ENCODE measurements at places on chromosomes 5 and 9. TPM values are rescaled to one million over a fixed set of nuclear protein-coding genes. Genes with fewer than 3 reads are reported as not detected.

DNA sequence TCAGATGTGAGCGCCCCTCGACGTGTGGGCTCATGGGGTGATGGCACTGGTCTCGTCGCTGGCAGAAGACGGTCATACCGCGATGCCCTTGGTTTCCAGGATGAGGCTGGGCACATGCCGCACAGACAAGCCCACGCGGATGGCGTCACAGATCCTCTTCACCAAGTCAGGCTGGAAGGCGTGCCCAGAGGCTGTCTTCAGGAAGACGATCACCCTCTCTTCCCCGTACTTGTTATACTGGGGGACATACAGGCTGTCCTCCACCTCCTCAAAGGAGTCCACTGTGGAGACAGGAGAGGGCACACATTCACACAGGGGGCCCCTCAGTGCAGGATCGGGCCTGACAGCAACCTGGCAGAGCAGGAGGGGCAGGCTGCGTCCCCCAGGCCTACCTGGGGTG is 41.9 kb upstream of the ZNF354A start:
- H3K4me1 ChIP-seq: no peaks in the 10 kb centered on the region
- no peak for DNase-seq
- H3K4me3 ChIP-seq: no peak overlapping the region
- H3K27ac ChIP-seq: no peak overlapping the region

DNA sequence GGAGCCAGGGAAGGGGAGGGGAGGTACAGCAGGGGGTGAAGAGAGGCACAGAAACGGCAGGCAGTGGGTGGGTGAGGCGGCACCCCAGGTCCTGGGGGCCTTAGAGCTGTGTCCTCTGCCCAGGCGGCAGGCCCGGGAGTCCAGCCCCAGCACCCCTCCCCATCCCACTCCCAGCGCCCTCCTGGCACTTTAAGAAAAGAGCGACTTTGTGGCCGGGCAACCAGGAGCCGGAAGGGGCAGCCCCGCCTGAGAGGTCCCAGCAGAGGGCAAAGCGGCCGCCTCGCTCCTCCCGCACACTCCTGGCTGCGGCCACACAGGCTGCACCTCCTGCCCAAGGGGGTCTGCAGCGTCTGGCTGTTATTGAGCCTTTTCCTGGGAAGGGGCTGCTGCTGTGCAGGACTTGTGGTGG is 42.6 kb downstream of the NACC2 start:
- H3K4me1 ChIP-seq: peaks cover 38% of the 10 kb centered on the region
- DNase-seq: no peak
- H3K4me3 ChIP-seq: no peak overlapping the region
- no peaks in the 10 kb centered on the region for H3K27me3 ChIP-seq
- no peaks in the 10 kb centered on the region for H3K36me3 ChIP-seq

- H3K36me3 ChIP-seq: no peaks in the 10 kb centered on the region
- peaks cover 2% of the 10 kb centered on the region for H3K27me3 ChIP-seq
- H3K27ac ChIP-seq: no peak overlapping the region
- no peak overlapping the region for H3K4me3 ChIP-seq
These were observed 86.0 kb upstream of the TBC1D2 start for GRCh38 chr9:98341157-98342097.

GRCh38 chr5:91850031-91850430 is 466.9 kb upstream of the ARRDC3 start:
- H3K27me3 ChIP-seq: no peaks in the 10 kb centered on the region
- H3K36me3 ChIP-seq: no peaks in the 10 kb centered on the region
- no peaks in the 10 kb centered on the region for H3K4me1 ChIP-seq
- no peak overlapping the region for H3K4me3 ChIP-seq

GRCh38 chr5:143826951-143827444 is 15.0 kb downstream of the HMHB1 start:
- H3K27me3 ChIP-seq: no peaks in the 10 kb centered on the region
- H3K4me3 ChIP-seq: no peak overlapping the region
- DNase-seq: no peak
- peaks cover 8% of the 10 kb centered on the region for H3K4me1 ChIP-seq

ADAMTSL1 gene
- total RNA-seq: not detected

DNA sequence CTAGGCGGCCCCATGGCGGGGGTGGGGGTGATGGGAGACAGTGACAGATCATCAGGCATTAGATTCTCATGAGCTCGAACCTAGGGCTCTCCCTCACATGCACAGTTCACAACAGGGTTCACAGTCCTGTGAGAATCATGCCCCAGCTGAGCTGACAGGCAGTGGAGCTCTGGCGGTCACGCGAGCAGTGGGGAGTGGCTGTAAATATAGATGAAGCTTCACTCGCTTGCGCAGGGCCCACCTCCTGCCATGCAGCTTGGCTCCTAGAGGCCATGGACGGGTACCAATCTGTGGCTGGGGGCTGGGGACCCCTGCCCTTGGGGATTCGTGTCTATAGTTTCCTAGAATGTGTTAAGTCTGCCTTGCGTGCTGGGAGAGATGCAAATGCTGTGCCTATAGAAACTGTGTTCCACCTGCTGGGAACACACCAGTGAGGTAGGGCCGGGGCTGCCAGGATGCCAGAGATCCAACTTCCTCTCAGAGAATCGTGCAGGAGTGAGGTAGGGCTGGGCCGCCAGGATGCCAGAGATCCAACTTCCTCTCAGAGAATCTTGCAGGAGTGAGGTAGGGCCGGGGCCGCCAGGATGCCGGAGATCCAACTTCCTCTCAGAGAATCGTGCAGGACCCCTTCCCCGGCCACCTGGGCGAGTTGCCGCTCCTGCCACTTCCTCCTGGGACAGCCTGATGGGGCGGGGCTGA is 14.1 kb upstream of the EXOC3 start:
- H3K4me3 ChIP-seq: no peak overlapping the region
- no peak overlapping the region for H3K27ac ChIP-seq
- DNase-seq: no peak
- no peaks in the 10 kb centered on the region for H3K27me3 ChIP-seq
- H3K4me1 ChIP-seq: no peaks in the 10 kb centered on the region

SV2C gene
- total RNA-seq: 0.12 TPM

DNA sequence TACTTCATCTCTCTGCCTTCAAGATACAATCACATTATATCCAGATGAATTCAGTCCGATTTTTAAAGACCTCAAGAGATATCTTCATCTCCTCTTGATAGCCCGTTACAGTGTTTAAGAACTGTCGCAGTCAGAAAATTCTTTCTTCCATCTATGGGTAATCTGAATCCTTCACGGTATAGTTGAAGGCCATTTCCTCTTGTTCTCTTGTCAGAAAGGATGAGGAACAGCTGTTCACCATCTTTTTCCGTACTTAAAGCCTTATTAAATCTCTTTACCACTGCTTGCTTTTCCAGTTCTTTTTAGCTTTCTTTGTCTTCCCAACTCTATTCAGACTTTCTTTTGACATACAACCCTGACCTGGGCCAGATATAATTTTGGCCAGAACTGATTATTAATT is 121.8 kb downstream of the XRCC4 start:
- no peaks in the 10 kb centered on the region for H3K27me3 ChIP-seq
- no peaks in the 10 kb centered on the region for H3K36me3 ChIP-seq

CEL gene
- 0.37 TPM for total RNA-seq

DNA sequence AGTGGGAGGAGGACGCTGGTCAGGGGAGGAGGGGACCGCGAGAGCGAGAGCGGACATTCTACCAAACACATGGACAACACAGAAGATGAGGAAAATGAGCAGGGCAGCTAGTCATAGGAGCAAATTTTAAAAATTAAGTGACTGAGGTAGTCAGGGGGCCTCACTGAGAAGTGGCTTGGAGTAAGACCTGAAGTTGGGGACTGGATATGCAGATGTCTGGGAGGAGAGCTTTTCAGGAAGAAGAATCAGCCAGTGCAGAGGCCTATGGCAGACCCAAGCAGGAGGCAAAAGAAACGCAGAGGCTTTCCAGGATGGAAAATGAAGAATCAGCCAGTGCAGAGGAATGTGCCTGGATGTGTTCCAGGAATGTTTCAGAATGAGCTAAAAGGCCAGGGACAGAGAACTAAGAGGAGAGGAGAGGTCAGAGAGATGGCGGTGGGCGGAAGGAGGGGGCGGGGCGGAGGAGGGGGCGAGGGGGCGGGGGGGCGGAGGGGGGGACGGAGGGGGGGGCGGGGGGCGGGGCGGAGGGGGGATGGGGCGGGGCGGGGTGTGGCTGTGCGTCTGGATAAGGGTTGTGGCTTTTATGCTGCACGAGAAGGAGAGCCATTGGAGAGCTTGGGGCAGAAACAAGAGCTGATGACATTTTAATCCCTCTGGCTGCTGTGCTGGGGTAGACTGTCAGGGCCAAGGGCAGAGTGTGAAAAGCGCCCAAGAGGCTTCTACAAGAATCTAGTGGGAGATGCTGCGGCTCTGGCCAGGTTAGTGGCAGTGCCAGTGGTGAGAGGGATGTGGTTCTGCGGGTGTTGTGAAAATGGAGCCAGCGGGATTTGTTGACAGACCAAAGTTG is 129.6 kb downstream of the KCNIP1 start:
- no peak for DNase-seq
- peaks cover 9% of the 10 kb centered on the region for H3K4me1 ChIP-seq
- no peaks in the 10 kb centered on the region for H3K27me3 ChIP-seq
- no peaks in the 10 kb centered on the region for H3K36me3 ChIP-seq
- H3K4me3 ChIP-seq: peak overlapping the region; percentile 7

- no peaks in the 10 kb centered on the region for H3K36me3 ChIP-seq
- no peak for DNase-seq
- no peak overlapping the region for H3K4me3 ChIP-seq
- H3K27me3 ChIP-seq: no peaks in the 10 kb centered on the region
- no peak overlapping the region for H3K27ac ChIP-seq
These were observed 51.1 kb downstream of the AHRR start for GRCh38 chr5:372556-372995.

DNA sequence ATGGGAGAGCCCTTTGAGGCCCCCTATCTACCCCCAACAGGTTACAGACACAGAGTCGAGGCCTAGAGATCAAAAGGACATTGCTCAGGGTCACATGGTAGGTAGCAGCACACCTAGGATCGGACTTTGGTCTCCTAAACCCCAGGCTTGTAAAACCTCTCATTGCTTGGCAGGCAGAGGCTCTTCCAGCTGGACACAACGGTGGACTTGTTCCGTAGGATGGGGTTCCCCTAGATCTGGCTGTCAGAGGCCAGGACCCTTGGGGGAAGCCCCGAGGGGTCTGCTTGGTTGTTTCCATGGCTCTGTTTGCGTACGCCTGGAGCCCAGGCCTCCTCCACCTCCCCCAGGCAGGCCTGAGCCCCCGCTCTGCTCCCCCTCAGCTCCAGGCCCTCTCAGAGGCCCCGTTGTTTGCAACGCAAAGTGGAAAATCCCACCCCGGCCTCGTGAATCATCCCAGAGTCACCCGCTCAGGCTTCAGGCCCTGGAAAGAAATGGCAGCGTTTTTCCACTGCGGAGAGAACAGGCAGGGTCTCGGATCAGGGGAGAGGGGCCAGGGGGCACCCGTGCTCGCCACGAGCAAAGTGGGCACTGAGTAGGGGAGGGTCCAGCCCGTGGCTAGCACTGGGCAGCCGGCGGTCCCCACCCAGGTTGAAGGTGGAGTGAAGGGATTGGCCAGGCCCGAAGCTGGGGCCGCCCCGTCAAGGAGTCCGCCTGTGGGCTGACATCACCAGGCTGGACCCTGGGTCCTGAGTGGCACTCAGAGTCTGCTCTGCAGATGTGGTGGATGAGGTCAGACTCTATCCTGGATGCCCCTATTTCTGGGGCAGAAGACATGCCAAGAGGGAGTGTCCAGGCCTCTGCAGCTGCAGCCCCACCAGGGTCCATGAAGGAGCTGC is 19.8 kb downstream of the COL27A1 start:
- no peak overlapping the region for H3K27ac ChIP-seq
- no peaks in the 10 kb centered on the region for H3K36me3 ChIP-seq
- DNase-seq: no peak
- H3K4me1 ChIP-seq: no peaks in the 10 kb centered on the region
- no peak overlapping the region for H3K4me3 ChIP-seq

ERAP2 gene
- total RNA-seq: 134 TPM

DNA sequence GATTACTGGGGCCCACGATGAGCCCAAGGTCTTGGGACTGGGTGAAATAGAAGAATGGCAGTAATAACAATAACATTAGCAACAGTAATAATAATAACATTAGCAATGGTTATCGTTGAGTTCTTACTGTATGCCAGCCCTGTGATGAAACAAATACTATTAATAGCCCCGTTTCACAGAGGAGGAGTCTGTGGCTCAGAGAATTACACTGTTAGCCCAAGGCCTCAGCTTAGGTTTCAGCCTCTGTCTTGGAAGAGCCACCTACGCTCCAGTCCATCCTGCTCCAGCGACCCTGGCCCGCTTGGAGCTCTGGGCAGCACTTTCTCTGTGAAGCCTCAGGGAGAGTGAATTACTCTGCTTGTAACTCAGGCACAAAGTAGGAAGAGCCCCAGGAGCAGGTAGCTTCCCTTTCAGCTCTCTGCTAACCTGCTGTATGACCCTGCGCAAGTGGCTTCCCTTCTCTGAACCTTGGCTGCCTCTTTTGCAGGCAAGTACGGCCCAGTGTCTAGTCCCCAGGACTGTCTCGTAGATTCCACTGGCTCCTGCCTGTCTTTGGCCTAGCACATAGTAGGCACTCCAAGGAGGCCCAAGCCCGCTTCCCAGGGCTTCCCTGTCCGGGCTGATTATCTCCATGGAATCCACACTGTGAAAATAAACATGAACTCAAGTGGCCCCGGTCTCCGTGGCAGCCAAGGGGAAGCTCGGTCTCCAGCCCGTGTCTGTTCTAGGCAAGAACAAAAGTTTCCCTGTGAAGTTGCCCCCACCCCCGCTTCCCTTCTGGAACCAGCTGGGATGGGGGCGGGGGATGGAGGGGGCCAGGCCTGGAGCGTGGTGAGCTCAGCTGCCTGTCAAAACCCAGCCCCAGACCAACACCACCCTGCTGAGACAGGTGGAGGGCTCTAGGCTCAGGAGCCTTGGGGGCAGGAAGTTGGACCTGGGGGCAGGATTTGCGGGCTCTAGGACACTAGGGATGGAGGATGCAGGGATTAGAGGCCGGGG is 26.2 kb upstream of the LMX1B start:
- no peak for DNase-seq
- peaks cover 4% of the 10 kb centered on the region for H3K27me3 ChIP-seq
- H3K36me3 ChIP-seq: no peaks in the 10 kb centered on the region
- H3K27ac ChIP-seq: no peak overlapping the region
- no peak overlapping the region for H3K4me3 ChIP-seq
- no peaks in the 10 kb centered on the region for H3K4me1 ChIP-seq

GRCh38 chr9:16062542-16063240 is 509.8 kb downstream of the CCDC171 start:
- no peak for DNase-seq
- H3K36me3 ChIP-seq: no peaks in the 10 kb centered on the region
- no peak overlapping the region for H3K27ac ChIP-seq
- H3K4me1 ChIP-seq: no peaks in the 10 kb centered on the region

DNA sequence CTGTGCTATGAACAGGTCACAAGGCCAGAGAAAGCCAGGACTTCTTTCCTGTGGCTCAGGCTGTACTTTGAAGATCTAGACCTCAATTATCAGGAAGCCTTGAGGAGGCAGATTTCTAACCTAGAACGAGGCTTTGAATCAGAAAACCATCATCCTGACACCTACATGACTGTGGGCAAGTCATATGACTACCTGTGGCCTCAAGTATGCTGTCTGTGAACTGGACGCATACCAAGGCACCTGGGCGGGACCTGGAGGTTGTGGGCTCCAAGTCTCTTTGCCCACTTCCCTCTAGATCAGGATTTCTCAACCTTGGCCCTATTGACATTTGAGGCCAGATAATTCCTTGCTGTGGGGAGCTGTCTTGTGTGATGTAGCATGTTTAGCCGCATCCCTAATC is 42.5 kb downstream of the KLF4 start:
- H3K27me3 ChIP-seq: no peaks in the 10 kb centered on the region
- no peak overlapping the region for H3K27ac ChIP-seq
- no peaks in the 10 kb centered on the region for H3K4me1 ChIP-seq
- H3K36me3 ChIP-seq: no peaks in the 10 kb centered on the region
- no peak overlapping the region for H3K4me3 ChIP-seq
- DNase-seq: no peak

- H3K27ac ChIP-seq: no peak overlapping the region
- H3K4me1 ChIP-seq: peaks cover 10% of the 10 kb centered on the region
- H3K4me3 ChIP-seq: no peak overlapping the region
- peaks cover 22% of the 10 kb centered on the region for H3K36me3 ChIP-seq
- H3K27me3 ChIP-seq: no peaks in the 10 kb centered on the region
- no peak for DNase-seq
These were observed 5.4 kb downstream of the MRPS27 start for GRCh38 chr5:72314571-72315172.
